ENCODE measurements at places on chromosomes 1 and 21.

- DNase-seq = no peak
Measured at GRCh38 chr1:65195495-65196417, 47.8 kb downstream of the AK4 start.

DNA sequence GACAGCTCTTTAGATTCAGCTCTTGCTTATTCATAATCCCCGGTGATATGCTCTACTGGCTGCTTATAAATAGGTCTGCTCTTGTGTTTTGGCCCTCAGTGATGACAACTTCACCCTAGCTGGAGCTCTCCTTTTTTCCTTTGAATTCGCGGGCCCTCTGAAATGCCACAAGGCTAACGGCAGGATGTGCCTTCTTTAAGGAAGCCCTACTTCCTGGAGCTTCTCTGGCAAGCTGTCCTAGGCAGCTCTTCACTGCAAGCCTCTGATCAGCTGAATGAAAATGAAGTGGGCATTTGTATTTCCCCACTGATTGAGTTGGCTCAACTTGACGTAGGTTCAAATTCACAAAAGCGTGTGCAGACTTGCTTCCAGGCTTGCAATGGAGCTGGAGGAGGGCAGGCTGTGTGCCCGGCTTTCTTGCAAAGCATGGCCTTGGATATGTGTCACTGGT lies 22.2 kb downstream of the SGIP1 start:
- no peak for DNase-seq

- DNase-seq = peak; percentile 94
Measured at GRCh38 chr1:211469938-211470529, 21.9 kb downstream of the RD3 start.

- DNase-seq = peak; percentile 56
Measured at GRCh38 chr1:222769181-222769580, 32.2 kb downstream of the FAM177B start.

GRCh38 chr1:1442069-1442770 lies 6.7 kb downstream of the VWA1 start:
- no peak for DNase-seq

Data from GM23338 (cell line).